ENCODE measurements at places on chromosomes 3 and 15.

- no peak for DNase-seq
Observed at GRCh38 chr3:155970398-155970797, 99.9 kb downstream of the GMPS start.

- no peak for DNase-seq
Observed at GRCh38 chr3:19688767-19689166, 245.2 kb downstream of the EFHB start.

- DNase-seq: no peak
Observed at GRCh38 chr15:81279621-81280485, 44.1 kb downstream of the STARD5 start.

- DNase-seq: peak; percentile 60
Observed at GRCh38 chr3:126357295-126358037, at the start of gene KLF15. TSS of gene KLF15 (minus strand) at chr3:126357408. CDS start at chr3:126352922, 4,486 bp downstream.

GRCh38 chr3:32424581-32425250, 33.1 kb downstream of the CMTM7 start:
- DNase-seq: no peak
